Progenitor cell of endocrine pancreas (in vitro differentiated cells): ENCODE measurements at places on chromosomes 5 and 9. TPM values are rescaled to one million over a fixed set of nuclear protein-coding genes. Genes with fewer than 3 reads are reported as not detected.

DNA sequence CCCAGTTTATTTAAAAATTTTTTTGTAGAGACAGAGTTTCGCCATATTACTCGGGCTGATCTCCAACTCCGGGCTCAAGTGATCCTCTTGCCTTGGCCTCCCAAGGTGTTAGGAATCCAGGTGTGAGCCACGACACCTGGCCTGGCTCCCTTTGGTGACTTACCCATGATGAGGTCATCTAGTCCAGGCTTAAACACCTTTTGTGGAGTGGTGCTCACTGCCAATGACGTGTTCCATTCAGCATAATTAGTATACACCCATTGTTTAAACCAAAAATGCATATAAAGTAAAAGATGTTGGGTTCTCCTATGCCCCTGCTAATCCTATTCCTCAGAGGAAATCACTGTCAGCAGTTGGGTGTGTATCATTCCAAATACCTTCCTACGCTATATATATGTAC lies 91.0 kb downstream of the HSPA4 start:
- no peak for DNase-seq

GRCh38 chr9:22210262-22210661 lies 201.2 kb upstream of the CDKN2B start:
- DNase-seq, result no peak

DNA sequence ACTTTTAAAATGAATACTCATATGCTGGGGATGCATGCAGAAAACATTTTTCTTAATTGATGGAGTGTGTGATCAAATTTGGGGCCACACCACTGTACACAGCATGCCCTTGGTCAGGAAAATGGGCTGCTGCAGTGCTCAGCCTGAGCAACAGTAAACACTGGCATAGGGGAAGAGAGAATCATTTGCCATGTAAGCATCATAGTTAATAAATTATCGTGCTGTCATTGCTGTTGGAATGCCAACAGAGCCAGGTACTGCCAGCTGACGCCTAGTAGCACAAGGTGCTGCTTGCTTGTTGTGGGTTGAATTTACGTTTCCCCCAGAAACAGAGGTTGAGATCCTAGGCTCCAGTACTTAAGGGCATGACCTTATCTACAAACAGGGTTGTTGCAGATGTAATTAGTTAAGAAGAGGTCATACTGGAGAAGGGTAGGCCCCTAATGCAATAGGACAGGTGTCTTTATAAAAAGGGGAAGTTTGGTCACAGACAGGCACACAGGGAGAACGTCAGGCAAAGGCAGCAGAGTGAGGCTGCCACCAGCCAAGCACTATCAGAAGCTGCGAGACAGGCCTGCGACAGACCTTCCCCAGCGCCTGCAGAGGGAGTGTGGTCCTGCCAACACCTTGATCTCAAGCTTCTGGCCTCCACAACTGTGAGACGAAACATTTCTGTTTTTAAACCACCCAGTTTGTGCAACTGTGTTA lies 25.3 kb downstream of the DAP start:
- DNase-seq, result no peak

DNA sequence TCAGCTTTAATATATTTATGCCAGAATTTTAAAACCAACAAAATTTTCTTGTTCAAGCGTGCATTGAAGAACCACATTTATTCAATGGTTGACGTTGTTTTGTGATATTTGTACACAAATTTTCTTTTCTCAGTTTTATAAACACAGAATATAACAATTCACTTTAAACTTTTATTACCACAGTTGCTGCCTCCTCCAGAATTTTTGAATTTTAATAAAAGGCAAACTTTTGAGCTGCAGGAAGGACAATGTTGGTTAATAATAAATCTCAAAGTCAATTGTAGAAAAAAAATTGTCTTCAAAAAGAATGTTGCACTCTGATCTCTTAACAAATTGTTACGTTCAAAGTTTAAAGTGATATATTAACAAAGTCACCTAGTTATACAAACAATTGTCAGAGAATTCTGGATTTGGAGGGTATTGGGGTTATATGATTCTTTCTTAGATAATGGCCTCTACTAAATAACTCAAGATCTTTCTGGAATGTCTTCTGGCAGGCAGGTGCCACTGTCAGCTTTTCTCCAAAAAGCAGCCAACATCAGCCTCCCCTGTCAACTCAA lies 60.5 kb downstream of the BAAT start:
- DNase-seq, result no peak

GRCh38 chr9:69593301-69593700 lies 78.9 kb downstream of the APBA1 start:
- no peak for DNase-seq

- DNase-seq, result no peak
These were observed 182.3 kb upstream of the RIOK2 start for GRCh38 chr5:97365163-97365845.

GRCh38 chr5:141495453-141495811 lies 6.6 kb downstream of the PCDHGC5 start:
- DNase-seq, result no peak

DNA sequence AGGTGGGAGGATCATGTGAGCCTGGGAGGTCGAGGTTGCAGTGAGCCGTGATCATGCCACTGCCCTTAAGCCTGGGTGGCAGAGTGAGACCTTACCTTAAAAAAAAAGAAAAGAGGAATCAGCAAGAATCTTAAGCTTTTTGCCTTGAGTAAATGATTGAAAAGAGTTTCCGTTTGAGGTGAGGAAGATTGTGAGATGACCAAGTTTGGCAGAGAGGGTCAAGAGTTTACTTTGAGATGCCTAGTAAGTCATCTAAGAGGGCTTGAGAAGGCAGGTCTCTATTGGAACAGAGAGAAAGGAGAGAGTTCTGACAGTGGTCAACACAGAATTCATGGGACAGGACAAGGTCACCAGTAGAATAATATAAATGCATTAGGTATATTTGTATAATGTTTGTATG lies 572.1 kb downstream of the TLE4 start:
- DNase-seq, result no peak

- no peak for DNase-seq
These were observed 250.4 kb downstream of the EBF1 start for GRCh38 chr5:158849219-158849791.

GRCh38 chr9:124054582-124055227 lies 43.1 kb downstream of the LHX2 start:
- no peak for DNase-seq

DNA sequence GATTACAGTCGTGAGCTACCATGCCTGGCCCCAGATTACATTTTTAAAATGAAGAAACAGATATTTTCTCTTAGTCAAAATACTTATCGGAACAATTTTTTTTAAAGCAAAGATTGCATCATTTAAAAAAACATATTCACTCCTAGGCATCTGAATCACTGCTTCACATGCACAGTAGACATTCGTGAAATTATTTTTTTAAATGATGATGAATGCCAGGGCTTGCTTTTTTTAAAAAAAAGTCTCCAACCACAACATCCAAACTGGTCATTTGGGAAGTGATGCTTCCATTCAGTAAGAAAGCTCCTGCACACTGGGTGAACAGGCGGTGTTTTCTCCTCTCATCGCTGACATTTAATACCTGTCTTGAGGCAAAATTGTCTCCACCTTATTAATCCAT lies 223.0 kb upstream of the DMRT1 start:
- DNase-seq, result no peak

IRX4 gene
- total RNA-seq, result 0.17 TPM in 1 of 2 replicates, not detected in the other

OTP gene
- not detected in 2 replicates for total RNA-seq

GRCh38 chr9:126411948-126412284 lies 85.3 kb downstream of the MVB12B start:
- no peak for DNase-seq

TMC1 gene
- total RNA-seq, result not detected in 2 replicates

COL27A1 gene
- 162 and 178 TPM in 2 replicates for total RNA-seq

LRRC19 gene
- not detected in 2 replicates for total RNA-seq

DNA sequence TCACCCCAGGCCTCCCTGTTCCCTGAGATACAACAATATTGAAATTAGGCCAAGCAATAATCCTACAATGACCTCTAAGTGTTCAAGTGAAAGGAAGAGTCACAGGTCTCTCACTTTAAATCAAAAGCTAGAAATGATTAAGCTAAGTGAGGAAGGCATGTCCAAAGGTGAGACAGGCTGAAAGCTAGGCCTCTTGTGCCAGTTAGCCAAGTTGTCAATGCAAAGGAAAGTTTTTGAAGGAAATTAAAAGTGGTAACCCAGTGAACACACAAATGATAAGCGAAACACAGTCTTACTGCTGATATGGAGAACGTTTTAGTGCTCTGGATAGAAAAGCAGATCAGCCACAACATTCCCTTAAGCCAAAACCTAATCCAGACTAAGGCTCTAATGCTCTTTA lies 39.8 kb downstream of the PTAR1 start:
- DNase-seq, result no peak

- no peak for DNase-seq
These were observed 152.5 kb downstream of the INSYN2B start for GRCh38 chr5:169827769-169828168.

GRCh38 chr9:8917956-8918739 lies 1118.6 kb upstream of the DMAC1 start:
- no peak for DNase-seq

DNA sequence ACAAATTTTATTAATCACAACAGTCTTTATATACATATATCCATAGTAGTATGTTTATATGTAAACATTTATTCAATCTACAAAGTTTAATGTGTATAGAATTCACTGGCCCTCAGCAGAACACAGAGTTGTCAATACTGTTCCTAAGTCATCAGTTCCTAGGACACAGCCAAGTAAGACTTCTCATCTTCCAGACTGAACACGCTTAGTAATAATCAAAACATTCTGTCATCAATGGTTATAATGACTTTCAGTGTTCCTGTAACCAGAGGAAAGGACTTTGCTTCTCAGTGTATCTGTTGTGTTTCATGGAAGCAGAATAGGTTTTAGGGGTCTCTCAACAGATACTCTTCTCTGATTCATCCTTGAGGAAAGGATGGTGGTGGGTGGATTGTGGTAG lies 82.2 kb downstream of the SMIM23 start:
- DNase-seq, result no peak

GRCh38 chr5:126056851-126057622 lies 366.2 kb upstream of the GRAMD2B start:
- no peak for DNase-seq

GRCh38 chr5:14286574-14287421 lies 143.7 kb downstream of the TRIO start:
- no peak for DNase-seq

- no peak for DNase-seq
These were observed 89.3 kb downstream of the FEM1C start for GRCh38 chr5:115455301-115455707.

GRCh38 chr9:73869264-73869663 lies 627.9 kb upstream of the RORB start:
- DNase-seq, result no peak

- DNase-seq, result no peak
These were observed 15.1 kb upstream of the POMT1 start for GRCh38 chr9:131487621-131488031.

DNA sequence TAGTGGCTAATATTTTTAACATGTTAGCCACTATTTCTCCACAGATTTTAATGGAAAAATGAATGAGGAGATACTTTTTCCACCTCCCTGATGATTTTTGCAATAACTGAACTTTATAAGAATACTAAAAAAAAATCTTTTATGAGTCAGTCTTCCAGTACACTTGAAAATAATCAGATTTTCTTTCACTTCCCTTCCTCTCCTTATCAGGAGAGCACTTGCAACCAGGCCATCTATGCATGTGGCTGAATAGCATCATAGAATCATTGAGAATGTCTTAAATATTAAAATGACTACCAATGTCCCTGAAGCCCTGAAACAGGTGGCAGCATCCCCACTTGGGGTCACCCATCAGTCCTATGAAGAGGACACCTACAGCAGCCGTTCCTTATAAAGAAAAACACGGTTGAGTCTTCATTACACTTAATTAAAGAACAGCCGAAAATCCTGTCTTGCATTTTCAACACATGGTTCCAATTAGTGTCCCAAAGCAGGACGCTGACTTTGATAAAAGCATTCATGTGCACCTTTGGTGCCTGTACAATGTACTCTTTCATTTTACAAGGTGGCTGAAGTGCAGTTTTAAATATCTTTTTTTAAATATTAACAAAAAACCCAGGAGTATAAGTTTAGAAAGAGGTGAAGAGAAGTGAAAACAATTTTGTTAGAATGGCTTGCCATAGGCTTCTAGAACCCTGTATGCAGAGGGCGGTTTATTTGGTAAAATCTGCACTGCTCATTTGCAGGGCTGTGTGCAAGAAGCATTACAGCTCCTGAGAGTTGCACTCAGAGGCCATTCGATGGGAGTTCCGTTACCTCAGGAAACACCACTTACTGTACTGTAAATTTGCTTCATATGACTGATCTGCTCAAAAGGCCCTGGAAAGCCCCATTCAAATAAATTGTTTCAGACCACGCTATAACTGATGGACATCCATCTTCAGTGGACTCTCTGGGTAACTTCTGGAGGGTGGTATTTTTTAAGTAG lies 106.9 kb upstream of the VCAN start:
- no peak for DNase-seq

GRCh38 chr9:123318202-123318601 lies 37.8 kb upstream of the CRB2 start:
- DNase-seq, result no peak

DNA sequence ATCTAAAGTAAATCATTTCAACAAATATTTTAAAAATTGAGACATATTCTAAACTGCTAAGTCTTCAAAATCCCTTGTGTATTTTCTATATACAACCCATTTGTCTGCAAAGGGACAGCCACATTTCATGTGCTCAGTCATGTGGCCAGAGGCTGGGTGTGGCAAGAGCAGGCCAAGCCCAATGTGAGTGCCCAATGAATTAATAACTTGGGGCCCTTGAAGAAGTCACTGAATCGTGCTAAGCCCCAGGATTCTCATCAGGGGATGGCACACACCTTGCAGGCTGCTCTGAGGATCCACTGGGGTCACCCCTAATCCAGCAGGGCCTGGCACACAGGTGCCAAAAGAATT lies 78.2 kb upstream of the SMIM23 start:
- no peak for DNase-seq

GRCh38 chr5:179793468-179794139 lies at the start of gene LTC4S:
LTC4S (plus strand) TSS chr5:179793986; CDS start chr5:179794081, 95 bp downstream.
- no peak for DNase-seq

GALNT12 gene
- 12.9 and 15.9 TPM in 2 replicates for total RNA-seq

DNA sequence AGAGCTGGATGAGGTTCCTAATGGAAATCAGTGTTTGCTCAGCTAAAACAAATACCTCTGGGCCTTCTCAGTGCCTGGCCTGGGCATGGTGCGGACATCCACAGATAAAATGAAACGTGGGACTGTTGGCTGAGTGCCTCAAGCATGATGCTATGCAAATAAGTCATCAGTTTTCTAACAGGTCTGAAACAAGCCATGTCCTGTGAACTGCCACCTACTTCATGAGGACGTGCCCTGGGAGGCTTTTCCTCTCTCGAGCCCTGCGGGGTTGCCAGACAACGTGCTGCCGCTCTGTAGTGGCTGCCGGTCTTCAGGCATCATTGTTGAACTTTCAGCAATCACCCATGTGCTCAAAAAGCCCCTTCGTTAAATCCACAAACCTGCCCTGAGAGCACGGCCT lies 240.4 kb upstream of the IRX2 start:
- no peak for DNase-seq

DNA sequence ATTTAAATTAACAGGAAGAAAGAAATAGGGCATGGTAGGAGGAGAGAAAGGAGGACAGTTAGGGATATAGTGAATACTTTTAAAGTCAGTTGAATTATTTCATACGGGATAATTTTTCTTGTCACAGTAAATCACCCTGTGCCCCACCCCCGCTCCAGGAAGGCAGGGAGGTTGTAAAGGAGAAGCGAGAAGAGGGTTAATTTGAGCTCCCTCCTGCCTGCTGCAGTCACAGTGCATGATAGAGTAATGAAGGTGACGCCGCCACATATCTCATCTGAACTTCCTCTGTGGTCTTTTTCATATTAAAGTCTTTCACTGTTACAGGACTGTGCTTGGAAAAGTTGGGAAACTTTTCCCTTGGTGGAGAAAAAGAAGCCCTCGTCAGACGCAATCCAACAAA lies 896 bp upstream of the PCSK5 start:
- DNase-seq, result no peak

PCSK5 gene
- total RNA-seq, result 7.3 and 9.8 TPM in 2 replicates
